ENCODE measurements at places on chromosomes 4 and X.

DNA sequence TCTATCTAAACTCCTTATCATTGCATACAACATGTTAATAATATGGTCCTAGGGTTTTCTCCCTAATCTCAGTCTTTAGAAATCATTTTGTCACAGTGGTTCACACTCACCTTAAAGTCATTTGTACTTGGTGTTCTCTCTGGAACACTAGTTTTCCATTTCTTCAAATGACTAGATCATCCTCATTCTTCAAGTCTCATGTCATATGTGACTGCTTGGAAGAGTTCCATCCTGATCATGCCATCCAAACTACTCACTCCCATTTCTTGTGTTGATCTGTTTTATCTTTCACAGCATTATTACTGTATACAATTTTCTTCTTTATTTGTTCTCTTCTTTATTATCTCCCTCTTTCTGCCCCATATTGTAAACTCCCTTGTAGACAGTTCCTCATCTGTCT is 66.5 kb downstream of the HTR2C start:
- H3K4me3 ChIP-seq: no peak overlapping the region
- H3K4me1 ChIP-seq: no peaks in the 10 kb centered on the region
- no peaks in the 10 kb centered on the region for H3K36me3 ChIP-seq
- no peaks in the 10 kb centered on the region for H3K27me3 ChIP-seq

GRCh38 chr4:31085689-31086088 is 365.5 kb downstream of the PCDH7 start:
- no peaks in the 10 kb centered on the region for H3K27me3 ChIP-seq
- H3K4me3 ChIP-seq: no peak overlapping the region
- H3K27ac ChIP-seq: no peak overlapping the region

DNA sequence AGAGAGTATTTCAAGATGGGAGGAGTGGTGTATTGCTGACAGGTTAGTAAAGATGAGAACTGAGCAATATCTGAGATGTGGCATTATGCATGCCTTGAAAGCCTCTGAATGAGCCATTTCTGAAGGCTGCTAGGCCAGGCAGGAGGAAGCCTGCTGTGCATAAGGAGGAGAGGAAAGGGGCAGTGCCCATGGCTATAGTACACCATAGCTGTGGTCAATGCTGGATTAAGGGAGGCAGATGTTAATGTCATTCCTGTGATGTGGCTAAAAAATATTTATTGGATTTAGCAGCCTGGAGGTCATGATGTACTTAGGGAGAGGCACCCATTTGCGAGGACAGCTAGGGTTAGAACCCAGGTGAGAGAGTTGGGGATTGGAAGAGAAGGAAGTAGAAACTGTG is 130.0 kb upstream of the LNX1 start:
- H3K4me1 ChIP-seq: no peaks in the 10 kb centered on the region
- no peak for DNase-seq
- no peak overlapping the region for H3K4me3 ChIP-seq
- H3K36me3 ChIP-seq: no peaks in the 10 kb centered on the region
- peaks cover 13% of the 10 kb centered on the region for H3K27me3 ChIP-seq
- H3K27ac ChIP-seq: no peak overlapping the region

DNA sequence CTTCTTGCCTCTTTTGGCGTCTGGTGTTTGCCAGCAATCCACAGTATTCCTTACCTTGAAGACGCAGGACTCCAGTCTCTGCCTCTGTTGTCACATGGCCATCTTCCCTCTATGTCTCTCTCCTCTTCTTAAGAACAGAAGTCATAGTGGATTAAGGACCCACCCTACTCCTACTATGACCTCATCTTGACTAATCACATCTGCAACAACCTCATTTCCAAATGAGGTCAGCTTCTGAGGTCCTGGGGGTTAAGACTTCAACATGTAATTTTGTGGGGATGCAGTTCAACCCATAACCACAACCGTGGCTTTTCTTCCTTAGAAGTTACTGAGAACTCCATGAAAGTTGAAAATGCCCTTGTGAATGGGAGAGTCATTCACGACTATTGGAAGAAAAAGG is 23.3 kb downstream of the TLR8 start:
- H3K4me3 ChIP-seq: no peak overlapping the region
- H3K36me3 ChIP-seq: no peaks in the 10 kb centered on the region
- H3K27me3 ChIP-seq: peaks cover 32% of the 10 kb centered on the region
- no peaks in the 10 kb centered on the region for H3K4me1 ChIP-seq

GRCh38 chrX:30010471-30010870 is 204.9 kb upstream of the MAGEB2 start:
- H3K4me1 ChIP-seq: no peaks in the 10 kb centered on the region
- H3K36me3 ChIP-seq: no peaks in the 10 kb centered on the region
- no peak overlapping the region for H3K4me3 ChIP-seq
- no peak overlapping the region for H3K27ac ChIP-seq
- peaks cover 3% of the 10 kb centered on the region for H3K27me3 ChIP-seq

Measured in stimulated activated naive B cell treated with anti-CD40 and anti-IgM and Interleukin-4, amounts not matched to agents 10 μg/mL and 1 μg/mL and 100 μg/mL, for 72 hours (primary cell).